Stimulated activated CD4-positive, alpha-beta T cell treated with anti-CD3 and anti-CD28 coated beads, Interleukin-2, amount 100 ng/mL, for 24 hours (primary cell): ENCODE measurements at places on chromosomes 11 and 22.
A peak's percentile ranks its signal among the peaks of the same experiment; 100 is the strongest.

- no peak for DNase-seq
These were observed 80.9 kb upstream of the CSNK2A3 start for GRCh38 chr11:11433960-11434359.

GRCh38 chr11:45145379-45146071 is 914 bp upstream of the PRDM11 start:
- peak; percentile 20 for DNase-seq

GRCh38 chr11:44575288-44575672 is 9.8 kb downstream of the CD82 start:
- DNase-seq = peak; percentile 73

DNA sequence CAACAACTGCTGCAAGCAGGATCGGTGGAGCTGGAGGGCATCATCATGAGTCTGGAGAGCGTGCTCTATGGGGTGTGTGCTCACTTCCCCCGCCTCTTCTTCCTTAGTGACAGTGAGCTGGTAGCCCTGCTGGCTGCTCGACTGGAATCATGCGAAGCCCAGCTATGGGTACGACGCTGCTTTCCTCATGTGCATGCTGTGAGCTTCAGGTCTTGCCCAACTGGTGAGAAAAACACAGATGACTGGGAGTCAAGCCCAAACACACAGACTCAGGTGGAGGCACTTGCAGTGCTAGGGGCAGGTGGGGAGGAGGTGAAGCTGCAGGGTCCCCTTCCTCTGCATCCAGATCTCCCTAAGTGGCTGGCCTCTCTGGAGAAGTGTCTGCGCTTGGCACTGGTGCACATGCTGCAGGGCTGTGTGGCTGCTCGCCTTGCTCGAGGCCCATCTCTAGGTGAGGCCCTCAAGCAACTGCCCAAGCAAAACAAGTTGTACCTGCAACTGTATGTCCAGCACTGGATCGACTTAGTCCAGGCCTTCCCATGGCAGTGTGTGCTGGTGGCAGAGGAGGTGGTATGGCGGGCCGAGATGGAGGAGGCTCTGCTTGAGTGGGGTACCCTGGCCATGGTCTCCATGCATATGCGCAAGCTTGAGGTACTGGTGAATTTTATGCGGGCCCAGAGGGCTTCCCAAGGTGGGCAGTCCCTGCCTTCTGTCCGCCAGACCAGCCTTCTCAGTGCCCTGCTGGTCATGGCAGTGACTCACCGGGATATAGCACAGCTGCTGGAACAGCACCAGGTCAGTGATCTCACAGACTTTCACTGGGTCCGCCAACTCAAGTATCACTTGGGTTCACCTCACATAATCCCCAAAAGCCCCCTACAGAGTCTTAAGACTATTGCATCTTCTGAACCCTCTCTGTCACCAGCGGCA is 48.1 kb downstream of the DNHD1 start:
- DNase-seq = no peak

GRCh38 chr11:65435411-65435931 is 12.9 kb downstream of the NEAT1 start:
- DNase-seq = no peak

DNA sequence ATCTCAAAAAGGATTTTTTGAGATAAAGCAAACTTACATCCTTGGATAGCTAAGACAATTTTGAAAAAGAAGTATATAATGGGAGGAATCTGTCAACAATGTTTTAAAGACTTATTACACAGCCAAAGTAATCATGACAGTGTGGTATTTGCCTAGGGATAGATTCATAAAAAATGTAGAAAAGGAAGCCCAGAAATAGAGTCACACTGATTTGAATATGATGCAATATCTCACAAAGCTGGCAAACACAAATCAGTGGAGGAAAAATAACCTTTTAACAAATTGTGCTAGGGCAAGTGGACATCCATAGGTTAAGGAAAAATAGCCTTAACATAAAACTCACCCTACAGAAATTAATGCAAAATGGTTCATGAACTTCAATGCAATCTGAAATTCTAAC is 6.0 kb downstream of the XKR3 start:
- DNase-seq = no peak

GRCh38 chr11:65194564-65194963 is 12.8 kb downstream of the CAPN1 start:
- DNase-seq = no peak

- DNase-seq = no peak
These were observed at the start of gene NAALAD2 for GRCh38 chr11:90134478-90135003. Gene NAALAD2 (plus strand): TSS chr11:90134663. CDS start chr11:90134759, 96 bp downstream.

- no peak for DNase-seq
These were observed 45.6 kb downstream of the OR4D9 start for GRCh38 chr11:59556917-59557348.

DNA sequence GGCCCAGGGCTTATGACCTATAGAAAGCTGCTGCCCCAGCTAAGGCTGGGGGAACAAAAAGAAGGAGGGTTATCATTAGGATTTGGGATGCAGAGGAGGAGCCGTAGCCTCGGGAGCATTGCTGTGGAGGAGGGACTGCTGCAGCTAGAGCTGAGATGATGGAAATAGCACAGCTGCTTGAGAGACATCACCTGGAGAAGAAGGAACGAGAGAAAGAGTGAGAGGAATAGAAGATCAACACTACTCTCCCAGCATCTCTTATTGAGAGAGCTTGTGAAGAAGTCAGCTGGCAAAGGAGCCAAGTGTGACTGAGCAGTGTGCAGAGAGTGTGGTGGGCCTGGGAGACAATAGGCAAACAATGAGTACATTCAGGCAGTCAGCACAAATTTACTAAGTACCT is 100.7 kb upstream of the PLET1 start:
- DNase-seq = no peak

- no peak for DNase-seq
These were observed 18.3 kb upstream of the SLC5A1 start for GRCh38 chr22:32024796-32025195.

DNA sequence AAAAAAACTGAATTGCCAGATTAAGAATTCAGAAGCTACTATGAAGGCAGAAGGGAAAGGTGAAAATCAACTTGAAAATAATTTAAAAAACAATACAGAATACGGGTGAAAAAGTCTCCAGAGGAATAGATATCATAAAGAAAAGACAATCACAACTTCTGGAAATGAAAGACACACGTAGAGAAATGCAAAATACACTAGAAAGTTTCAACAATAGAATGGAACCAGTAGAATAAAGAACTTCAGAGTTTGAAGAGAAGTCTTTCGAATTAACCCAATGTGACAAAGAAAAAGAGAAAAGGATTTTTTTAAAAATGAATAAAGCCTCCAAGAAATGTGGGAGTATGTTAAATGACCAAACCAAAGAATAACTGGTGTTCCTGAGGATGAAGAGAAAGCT is 263.8 kb upstream of the FAT3 start:
- DNase-seq = no peak

GRCh38 chr11:126830216-126830806 is 170.3 kb downstream of the KIRREL3 start:
- DNase-seq = no peak

GRCh38 chr22:44705022-44705297 is 3.0 kb downstream of the PRR5 start:
- DNase-seq = no peak

GRCh38 chr22:45072322-45072903 is 62.6 kb upstream of the PHF21B start:
- DNase-seq = peak; percentile 50

DNA sequence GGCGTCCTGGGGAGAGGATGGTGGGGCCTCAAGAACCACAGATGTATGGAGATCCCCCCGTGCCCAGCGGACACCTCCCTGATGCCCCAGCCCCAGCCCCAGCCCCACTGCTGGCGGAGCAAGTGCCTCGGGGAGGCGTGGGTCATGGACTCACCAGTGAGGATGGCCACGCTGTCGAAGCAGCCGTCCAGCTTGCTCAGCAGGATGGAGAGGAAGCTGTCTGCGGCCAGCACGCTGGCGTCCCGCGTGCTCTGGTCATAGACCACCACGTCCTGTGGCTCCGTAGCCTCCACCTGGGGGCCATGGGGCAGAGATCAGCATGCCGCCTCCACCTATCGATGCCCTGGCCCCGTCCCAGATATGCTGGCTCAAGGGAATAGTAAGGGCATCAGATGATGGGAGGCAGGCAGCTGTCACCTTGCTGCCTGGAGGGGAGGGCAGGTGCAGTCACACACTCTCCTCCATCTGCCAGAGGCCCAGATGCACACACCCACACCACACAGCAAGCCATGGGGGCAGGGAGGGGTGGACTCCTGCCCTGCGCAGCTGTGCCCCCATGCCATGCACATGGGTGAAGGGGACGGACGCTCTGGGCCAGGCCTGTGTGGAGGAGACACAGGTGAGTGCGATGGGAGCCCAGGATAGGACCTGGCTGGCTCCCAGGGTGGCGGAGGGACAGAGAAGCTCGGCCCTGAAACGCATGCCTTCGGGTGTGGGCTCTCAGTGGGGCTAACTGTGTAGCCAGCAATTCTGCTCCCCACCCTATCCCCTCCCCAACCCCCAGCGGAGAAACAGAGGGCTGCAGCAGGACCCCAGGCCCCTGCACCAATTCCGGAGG is 8.2 kb downstream of the DUSP8 start:
- no peak for DNase-seq
